ENCODE measurements at places on chromosomes 2 and 18.

DNA sequence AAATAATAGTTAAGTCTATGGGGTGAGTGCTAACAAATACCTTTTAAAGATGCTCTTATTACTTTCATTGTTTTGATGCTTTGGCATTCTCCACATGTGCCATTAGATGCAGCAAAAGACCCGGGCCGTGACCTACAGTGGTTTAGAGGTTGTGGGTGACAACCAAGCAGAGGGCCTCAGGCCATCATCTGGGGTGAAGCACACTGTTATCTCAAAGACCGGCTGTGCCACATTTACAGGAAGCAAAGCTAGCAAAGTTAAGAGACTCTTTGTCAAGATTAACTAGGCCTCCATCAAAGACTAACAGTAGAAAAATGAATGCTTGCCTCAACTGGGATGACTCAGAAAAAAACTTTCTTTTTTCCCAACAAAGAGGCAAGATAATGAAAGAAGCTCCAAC, 695.3 kb downstream of the SATB2 start:
- peak; percentile 69 for DNase-seq

DNA sequence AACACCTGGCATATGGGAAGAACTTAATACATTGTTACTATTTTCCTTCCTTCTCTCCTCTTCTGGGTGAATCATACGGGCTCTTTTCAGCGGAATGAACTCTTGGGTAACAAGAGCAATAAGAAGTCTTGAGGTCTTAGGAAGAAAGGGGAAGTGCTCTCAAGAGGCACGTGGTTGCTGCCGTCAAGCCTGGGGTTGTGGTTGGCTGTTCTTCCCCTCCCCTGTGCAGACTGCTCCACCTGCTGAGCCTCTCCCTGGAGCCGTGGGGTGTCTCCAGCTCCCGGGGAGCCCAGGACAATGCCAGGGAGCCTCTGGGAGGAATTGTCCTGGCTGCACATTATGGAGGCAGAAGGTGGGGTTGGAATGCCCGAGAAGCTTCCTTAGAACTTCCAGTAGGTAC, 19.4 kb downstream of the TOGARAM2 start:
- DNase-seq, result peak; percentile 51

GRCh38 chr18:2914185-2914880, 67.5 kb downstream of the EMILIN2 start:
- DNase-seq, result peak; percentile 84

DNA sequence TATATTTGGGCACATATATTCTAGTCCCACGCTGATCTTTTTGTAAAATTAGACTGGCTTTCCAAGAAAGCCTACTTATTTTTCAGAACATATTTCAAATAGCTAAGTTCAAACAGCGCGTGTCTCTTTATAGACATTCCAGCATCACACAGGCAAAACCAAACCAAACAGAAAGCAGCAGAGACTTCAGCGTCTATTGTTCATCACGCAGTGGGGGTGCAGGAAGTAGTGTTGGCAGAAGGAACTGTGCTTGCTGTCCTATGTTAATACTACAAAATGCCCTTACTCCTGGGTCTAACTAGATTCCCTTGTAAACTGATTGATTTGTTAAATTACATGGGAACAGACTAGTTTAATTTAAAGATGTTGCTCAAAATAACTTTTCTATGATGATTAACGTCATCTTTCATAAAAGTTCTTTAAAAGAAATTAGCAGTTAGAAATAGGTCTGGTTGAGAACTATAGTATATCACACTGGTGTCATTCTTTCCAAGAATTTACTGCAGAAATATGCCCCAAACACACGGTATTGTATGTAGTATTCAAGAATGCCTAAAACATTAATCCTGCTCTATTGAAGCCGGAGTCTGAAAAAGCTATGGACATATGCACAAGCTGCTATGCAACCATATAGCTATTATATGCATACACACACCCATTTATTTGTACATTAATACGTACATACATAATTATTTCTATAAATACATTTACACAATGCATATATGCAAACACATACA, 436.3 kb downstream of the CBLN2 start:
- peak; percentile 26 for DNase-seq

GRCh38 chr18:56562479-56562878, 75.9 kb downstream of the TXNL1 start:
- DNase-seq, result no peak

DNA sequence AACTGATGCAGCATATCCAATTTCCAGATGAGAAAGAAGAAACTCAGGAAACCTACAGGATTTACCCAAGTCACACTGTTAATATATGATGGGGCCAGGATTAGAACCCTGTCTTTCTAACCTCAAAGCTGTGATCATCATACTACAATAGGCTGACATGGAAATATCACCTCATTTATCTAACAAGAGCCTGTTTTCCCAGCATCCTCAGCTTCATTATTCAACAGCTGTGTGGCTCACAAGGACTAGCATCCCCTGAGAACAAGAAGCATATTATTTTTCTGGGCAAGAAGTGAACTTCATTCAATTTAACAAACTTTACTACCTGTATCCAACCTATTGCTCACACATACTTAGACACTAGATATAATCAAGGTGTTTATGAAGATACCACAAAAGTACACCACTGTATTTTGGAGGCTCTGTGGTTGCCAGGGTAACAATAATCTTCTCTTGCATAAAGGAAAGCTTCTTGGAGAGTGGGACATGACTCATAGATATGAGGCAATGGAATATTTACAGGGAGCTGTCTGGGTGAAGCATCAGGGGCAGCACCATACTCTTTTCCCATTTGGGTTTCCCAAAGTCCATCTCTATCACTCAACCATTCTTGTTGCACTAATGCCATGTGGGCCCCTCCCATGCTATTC, 218.2 kb downstream of the RAD51AP2 start:
- DNase-seq, result no peak

DNA sequence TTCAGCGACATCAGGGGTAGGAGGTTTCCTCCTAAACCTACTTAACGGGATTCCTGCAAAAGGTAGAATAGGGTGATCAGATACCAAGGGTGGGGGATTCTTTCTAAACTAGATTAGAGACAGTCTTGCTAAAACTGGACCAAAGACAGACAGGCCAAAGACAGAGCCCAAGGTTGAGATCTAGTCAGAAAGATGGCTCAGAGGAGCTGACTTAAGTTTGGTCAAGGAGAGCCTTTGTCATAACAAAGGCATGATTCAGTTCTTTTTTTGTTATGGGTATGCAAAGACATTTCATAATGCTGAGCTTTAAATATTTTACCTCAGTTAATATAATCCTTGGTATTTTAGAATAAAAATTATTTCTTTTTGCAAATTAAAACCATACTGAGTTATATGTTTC, 17.8 kb upstream of the GPR75 start:
- DNase-seq, result no peak

GRCh38 chr18:4004183-4004829, 450.8 kb downstream of the DLGAP1 start:
- DNase-seq, result no peak

DNA sequence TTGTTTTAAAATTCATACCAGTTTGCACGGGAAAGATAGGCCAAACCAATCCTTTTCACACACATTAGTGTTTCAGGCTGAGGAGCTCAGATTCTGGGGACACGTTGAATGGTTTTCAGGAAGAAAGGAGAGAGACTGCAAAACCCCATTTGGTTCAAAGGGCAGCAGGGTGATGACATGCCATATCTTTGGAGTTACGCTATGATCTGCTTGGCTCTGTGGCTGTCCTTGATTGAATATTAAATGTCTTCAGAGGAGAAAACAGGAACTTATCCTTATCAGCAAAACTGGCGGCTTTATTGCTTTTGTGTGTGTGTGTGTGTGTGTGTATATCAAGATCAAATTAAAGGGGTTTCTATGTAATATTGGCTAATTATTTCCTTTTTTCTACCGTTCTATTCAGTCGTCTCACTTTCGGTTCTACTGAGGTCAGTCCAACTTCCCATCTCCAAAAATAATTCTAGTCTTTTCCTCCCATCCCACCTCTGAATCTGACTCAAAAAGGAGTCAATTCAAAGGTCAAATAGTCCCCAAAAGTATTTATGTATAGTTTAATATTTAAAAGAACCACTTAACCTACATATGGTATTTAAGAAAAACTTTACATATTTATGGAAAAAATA, 292.9 kb upstream of the CCDC68 start:
- no peak for DNase-seq

DNA sequence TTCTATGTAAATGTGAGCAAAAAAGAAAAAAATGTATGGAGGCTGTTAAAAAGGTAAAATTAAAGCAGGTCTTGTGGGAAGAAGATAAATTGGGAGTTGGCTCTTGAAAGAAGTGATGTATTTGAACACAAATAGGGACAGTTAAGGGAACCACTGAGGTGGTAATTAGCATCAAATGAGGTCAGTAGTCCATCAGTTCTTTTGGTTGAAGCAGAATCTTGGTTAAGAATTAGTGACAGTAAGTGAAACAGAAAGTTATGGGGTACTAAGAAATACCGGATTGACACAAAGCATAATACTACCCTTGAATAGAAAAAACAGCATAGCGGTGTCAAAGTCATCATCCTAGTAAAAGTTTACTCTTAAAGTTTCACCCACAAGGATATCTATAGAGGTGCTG, 352.6 kb upstream of the VRK2 start:
- DNase-seq, result no peak

GRCh38 chr2:125746321-125747164, 909.4 kb upstream of the GYPC start:
- DNase-seq, result no peak

DNA sequence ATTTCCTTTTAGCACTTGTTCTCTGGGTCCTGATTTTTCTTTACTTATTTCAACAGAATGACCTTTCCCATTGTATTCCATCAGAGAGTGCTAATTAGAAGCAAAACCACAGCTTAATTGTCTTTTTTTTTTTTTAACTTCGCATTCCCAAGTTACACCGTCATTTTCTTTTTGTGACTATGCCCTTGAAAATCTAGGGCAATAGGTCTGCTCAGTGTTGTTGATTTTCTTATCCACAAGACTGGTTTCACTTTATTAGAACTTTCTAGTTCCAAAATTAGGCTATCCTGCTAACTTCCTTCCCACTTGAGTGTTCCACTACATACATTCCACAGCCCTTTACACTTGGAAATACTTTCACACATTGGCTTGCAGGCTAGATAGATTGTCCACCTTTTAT, 18.7 kb upstream of the ADAM17 start:
- DNase-seq, result no peak

GRCh38 chr2:8551622-8552074, 130.2 kb upstream of the ID2 start:
- DNase-seq, result peak; percentile 7

GRCh38 chr18:37448946-37449345, 116.7 kb downstream of the CELF4 start:
- DNase-seq, result no peak

GRCh38 chr2:72261076-72261475, 113.4 kb upstream of the CYP26B1 start:
- DNase-seq, result no peak

- no peak for DNase-seq
These were observed 74.6 kb downstream of the AGAP1 start for GRCh38 chr2:235568431-235568830.

DNA sequence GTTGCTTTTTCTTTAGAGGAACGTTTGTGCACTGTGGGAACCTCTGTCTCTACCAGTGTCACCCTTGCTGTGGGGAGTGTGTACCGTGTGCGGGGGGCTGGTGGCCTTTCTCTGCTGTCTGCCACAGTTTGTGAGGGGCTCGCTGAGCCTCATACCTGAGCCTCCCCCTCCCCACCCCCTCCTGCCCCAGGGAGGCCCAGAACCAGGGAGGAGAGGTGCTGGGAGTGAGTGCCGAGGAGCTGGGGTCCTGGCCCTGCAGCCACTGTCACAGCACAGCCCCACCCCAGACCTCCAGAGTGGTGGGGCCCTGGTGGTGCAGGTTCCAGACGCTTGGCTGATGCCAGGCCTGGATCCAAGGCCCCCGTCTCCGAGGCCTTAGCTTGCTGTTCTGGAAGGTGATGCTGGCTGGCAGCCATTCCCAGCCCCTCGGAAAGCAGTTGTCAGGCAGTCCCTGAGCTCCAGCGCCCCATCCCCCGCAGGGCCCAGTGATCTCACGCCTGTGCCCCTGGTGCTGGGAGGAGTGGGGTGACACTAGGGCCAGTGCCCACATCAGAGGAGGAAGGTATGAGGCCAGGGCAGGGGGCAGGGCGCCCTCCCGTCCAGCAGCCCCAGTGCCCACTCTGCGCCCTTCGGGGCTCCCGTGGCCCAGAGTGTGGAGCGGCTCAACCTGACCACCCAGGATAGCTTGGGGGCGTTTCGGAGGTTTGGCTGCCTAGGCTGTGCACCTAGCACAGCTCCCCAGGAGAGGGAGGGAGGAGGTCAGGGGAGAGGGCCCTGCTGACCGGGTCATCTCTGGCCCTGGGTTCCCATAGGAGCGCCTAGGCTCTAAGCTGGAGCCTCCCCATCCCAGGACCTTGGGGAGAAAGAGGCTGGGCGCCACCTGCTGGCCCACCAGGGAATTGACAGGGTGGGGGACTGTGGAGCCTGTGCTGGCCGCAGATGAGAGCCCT, 53.0 kb upstream of the ALPP start:
- DNase-seq, result peak; percentile 44

DNA sequence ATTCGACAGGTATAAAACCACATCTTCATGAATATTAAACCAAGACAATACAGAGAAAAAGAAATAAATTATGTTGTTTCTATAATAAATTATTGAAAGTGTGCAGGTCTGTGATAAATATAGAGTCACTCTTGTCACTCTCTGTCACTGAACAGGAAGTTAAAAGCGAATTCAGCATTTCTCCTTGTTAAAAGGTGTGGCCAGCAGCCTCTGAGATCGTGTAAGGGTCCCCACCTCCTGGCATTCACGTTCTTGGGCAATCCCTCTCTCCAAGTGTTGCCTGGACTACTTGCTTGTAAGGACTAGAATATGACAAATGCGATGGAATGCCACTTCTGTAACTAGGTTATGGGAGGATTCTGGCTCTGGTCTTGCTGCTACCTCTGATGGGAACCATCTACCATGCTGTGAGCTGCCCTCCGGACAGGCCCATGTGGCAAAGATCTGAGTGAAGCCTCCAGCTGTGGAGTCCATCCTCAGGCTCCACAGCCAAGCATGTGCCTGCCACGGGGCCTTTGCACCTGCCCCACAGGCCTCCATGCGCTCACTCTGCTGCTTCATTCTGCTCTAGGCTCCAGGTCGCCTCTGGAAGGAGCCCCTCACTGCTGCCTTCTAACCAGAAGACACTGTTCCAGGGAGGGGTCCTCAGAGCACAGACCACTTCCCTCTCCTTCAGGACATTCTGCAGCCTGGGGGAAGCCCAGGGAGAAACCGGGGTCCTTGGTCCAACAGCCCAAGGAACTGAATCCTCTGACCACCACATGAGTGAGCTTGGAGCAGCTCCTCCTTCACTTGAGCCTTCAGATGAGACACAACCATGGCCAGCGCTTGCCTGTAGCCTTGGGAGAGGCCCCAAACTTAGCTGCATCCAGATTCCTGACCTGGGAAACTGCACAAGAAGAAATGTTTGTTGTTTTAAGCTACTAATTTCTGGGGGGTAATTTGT, 202.9 kb upstream of the HDAC4 start:
- DNase-seq, result no peak

GRCh38 chr18:55116863-55117262, 157.6 kb upstream of the CCDC68 start:
- no peak for DNase-seq

GRCh38 chr2:216932113-216932862, 72.4 kb upstream of the TNP1 start:
- DNase-seq, result no peak
